ENCODE measurements at places on chromosomes 1 and 21.

GRCh38 chr1:162019446-162019845 lies 4.2 kb downstream of the OLFML2B start:
- DNase-seq = no peak

GRCh38 chr21:15514073-15514946 lies 215.5 kb upstream of the USP25 start:
- no peak for DNase-seq

- no peak for DNase-seq
Measured at GRCh38 chr21:35511696-35512162, 462.6 kb upstream of the RUNX1 start.

DNA sequence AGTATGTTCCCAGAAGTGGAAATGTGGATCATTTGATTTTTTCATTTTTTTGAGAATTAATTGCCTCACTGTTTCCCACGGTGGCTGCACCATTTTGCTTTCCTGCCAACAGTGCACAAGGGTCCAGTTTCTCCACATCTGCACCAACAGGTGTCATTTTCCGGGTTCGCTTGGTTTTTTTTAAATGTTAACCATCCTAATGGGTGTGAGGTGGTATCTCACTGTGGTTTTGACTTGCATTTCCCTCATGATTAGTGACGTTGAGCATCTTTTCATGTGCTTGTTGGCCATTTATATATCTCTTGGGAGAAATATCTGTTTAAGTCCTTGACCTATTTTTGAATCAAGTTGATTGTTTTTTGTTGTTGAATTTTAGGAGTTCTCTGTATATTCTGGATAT lies 3.0 kb downstream of the COL6A2 start:
- DNase-seq = no peak

DNA sequence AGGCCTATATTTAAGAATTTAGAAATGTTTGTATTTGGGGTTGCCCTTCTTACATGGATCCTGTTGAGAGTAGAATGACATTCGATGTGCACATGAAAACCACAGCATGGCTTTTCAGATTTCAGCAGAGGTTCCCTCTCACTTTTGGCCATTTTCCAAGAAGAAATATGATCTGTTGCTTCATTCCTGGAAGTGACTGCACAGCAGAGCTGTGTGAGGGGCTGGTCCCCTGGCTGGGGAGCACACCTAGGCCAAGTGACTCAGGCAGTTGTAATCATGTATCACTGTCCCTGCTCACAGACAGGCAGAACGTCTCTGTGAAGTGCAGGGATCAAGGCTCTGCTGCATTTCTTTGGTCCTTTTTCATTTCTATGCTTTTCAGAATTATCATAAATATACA lies 32.3 kb downstream of the AGT start:
- DNase-seq = no peak

DNA sequence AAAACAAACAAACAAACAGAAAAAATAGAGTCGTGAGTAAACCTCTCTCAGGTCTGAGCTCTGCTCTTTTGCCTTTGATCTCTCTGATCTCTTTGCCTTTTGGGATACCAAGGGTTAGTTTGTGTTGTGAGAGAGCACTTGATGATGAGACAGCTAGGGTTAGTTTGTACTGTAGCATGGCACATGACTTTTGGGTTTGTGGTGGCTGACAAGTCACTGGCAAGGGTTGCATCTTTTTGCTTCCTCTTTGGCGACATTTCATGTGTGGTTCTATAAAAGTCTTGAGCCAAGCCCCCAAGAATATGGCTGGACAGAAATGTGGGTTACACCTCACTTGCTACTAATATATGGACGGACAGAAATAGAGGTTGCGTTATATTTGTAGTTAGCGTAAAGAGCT lies 60.5 kb downstream of the TESK2 start:
- DNase-seq = no peak

- DNase-seq = no peak
Measured at GRCh38 chr1:1833916-1834325, 55.7 kb upstream of the NADK start.

DNA sequence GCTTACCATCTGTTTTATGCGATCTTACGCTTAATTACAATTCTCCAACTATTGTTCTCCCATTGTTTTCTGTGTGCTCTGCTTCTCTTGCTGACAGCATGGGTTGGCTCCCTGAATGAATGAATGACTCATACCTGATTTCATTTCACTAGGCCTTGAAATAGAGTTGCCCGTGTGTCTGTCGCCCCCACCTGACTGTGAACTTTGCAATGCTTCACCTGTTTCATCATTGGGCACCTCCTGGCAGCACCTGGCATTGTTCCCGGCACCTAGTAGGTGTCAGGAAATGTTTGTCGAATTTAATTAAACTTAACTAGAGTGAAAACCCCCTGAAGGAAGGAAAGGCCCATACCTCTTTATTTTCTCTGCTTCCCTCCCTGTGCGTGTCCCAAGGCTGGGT lies 120.5 kb upstream of the KLHDC7A start:
- DNase-seq = no peak

- DNase-seq = no peak
Measured at GRCh38 chr1:103561643-103562395, 9.6 kb upstream of the AMY2B start.

DNA sequence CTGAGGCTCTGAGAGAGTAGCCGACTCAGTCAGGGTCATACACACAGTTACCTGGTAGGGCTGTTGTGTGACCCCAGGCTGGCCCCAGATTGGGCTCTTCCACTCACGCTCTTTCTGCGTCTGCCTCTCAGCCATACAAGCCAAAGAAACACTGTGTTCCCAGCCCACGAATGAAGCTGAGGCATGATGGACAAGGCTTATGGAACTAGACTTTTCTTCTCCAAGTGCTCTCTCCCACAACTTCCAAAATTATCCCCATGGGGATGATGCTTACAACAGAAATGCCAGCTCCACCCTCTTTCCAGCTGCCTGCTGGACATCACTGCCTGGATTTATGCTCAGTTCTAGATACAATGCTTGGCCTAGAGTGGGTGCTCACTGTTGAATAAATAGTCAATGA lies 102.8 kb upstream of the JUN start:
- no peak for DNase-seq

DNA sequence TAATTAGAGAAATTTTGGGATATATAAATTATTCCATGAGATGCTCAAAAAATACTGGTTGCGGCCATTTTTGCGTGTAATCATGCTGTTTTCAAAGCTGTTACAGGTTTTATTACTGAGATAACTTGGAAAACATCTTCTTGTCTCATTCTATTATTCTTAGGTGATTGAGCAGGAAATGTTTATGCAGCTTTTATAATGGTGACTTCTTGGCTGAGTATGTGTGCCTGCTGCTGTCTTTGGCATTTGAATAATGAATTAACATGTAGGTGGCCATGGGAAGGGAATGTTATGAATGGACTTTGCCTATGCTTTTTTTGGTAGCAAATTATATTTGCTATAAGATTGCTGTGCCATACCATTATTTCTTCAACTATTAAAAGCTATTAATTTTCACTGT lies 52.5 kb downstream of the RASAL2 start:
- no peak for DNase-seq

GRCh38 chr21:28308516-28308915 lies 684.2 kb downstream of the LTN1 start:
- DNase-seq = no peak

DNA sequence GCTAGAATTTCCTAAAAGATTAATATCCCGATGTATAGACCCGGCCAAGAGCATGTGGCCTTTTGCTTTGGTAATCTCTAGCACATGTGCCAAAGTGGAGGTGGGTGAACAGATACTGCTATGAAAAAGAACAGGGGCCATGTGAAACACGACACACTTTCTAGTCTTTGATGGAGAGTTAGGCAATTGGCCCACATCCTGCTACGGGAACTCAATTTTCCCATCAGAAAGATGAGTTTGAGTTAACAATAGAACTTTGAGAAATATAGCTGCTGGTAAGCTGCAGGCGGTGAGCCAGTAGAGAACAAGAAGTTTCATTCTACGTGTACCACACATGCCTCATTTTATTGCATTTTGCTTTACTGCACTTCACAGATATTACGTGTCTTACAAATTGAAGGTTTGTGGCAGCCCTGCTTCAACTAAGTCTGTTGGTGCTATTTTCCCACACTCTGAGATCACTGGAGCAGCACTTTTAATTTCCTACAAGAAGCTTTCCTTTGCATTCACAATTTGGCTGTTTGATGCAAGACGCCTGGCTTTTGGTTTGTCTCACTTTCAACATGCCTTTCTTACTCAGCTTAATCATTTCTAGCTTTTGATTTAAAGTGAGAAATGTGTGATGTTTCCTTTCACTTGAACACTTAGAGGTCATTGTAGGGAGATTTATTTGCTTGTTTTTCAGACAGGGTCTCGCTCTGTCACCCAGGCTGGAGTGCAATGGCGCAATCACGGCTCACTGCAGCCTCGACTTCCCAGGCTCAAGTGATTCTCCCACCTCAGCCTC lies 46.3 kb downstream of the HTR6 start:
- DNase-seq = no peak

DNA sequence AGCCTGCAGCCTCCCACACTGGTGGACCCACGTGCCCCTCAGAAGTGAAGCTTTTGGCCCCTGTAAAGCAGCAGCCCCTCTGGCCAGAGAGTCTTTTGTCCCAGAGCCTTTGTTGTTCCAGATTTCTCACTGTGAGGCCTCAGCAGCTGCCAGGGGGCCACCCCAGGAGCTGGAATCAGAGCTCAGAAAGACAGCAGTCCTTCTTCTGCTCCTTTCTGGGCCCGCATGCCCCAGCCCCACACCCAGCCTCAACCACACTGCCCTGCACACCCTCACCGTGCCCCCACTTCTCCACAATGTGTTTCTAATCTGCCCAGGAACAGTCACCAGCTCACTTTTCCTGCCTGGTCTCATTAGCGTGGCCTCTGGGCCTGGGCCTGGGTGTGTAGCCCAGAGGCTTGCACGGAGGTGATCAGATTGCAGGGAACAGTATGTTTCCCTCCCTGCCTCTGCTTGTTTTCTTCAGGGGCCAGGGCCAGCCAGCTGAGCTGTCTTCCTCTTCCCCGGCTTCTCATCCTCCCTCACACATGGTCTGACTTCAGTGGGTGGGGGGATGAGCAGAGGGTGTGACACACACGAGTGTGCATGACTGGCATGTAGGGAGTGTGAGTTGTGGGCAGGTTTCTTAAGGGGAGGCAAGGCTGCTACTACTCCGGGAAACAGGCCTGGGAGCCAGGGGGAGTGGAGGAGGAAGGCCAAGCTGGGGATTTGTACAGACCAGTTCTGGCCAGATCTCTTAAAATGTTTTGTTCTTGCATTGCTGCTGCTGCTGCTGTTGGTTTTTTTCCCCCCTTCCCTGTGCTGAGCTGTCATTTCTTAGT lies 82.5 kb upstream of the ZNF648 start:
- no peak for DNase-seq

- no peak for DNase-seq
Measured at GRCh38 chr1:93617670-93618499, 63.8 kb downstream of the BCAR3 start.

DNA sequence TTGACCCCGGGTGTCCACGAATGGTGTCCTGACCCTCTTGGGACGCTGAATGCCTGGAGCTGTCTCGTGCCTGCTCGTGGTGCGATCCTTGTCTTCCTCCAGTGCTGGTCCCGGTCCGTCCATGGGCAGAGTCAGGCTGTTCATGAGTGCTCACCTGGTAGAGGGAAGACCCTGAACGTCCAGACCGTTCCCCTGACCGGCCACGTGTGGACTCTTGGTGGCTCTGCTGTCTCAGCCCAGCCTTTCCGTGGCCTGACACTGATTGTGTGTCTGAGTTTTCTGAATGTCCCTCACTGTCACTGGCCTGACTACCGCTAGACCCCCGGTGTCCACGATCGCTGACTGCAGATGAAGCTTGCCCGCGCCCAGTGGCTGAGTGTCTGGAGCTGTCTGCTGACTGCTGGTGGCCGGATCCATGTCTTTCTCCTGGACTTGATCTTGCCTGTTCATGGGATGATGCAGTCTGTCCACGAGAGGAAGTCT lies 11.7 kb downstream of the FLG start:
- DNase-seq = no peak

GRCh38 chr1:235997049-235997448 lies 67.8 kb downstream of the NID1 start:
- DNase-seq = no peak

DNA sequence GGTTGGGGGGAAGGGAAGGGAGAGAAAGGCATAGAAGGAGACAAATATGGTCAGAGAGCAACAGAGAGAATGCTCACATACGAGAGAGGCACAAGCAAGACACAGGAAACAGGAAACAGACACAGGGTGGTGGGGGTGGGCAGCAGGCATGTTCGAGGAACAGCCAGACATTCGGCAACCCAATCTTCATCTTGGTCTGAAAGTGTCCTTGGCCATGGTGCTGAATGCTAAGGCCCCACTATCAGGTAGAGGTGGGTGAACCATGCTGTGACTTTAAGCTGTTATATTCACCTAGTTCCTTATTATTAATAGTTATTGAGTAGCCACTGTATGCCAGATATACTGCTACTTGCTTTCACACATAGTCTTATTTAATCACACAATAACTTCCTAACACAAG lies 109.2 kb downstream of the DDX20 start:
- no peak for DNase-seq

GRCh38 chr1:219659684-219660083 lies 46.8 kb upstream of the ZC3H11B start:
- no peak for DNase-seq

DNA sequence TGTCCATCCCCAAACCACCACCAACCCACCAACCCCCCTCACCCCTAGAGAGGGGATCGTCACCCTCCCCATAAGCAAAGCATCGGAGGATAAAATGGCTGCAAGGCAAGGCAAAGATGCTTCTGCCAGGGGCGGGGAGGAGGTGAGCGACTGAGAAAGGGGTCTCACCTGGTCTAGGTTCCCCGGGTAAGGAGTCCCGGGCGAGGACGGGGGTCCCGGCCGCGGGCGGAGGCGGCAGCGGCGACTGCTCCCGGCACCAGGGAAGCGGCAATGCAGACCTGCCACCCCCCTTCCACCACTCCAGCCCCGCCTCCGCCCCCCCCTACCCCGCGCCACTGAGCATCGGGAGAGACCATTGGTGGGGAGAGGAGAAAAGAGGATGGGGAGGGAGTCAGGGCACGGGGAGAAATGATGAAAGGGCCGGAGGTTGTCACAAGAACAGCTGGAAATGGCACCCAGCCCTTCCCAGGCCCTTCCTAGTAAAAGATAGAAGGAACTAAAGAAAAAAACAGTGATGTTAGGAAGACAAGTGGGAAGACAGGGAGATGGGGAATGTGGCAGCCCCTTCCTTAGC lies at the start of gene SV2A:
SV2A (minus strand) TSS at position 274 of the 574 bp plus-strand sequence. CDS start 4,004 bp downstream, outside the sequence.
- no peak for DNase-seq

- no peak for DNase-seq
Measured at GRCh38 chr1:31122101-31122735, 56.7 kb upstream of the PUM1 start.

DNA sequence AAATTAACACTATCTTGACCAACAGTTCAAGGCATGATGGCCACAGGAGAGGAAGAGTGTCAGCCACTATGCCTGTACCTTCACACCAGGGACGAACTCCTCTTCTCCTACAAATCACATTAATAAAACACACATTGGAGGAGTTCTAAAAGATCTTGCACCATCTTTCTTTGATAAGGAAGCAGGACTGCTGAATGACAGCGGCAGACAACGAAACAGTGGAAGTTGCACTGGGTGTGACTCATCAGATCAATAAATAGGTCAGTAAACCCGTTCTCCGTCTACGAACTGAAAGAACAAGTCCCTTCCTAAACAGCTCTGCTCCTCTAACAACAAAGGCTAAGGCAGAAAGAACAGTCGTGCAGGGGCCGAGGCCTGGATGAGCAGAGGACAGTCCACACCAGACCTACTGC lies 23.1 kb downstream of the UBE2G2 start:
- no peak for DNase-seq

GRCh38 chr1:108082001-108082400 lies 117.0 kb upstream of the VAV3 start:
- no peak for DNase-seq

Data from cortex of kidney (tissue), 1 donor.